NB4 (cell line): ENCODE measurements at places on chromosomes 7 and 10.
A peak's percentile ranks its signal among the peaks of the same experiment; 100 is the strongest.

GRCh38 chr10:62817766-62818425, 1.7 kb upstream of the EGR2 start:
- DNase-seq: peak; percentile 87

- peak; percentile 53 for DNase-seq
Measured at GRCh38 chr7:140981951-140982350, 32.8 kb downstream of the MRPS33 start.

DNA sequence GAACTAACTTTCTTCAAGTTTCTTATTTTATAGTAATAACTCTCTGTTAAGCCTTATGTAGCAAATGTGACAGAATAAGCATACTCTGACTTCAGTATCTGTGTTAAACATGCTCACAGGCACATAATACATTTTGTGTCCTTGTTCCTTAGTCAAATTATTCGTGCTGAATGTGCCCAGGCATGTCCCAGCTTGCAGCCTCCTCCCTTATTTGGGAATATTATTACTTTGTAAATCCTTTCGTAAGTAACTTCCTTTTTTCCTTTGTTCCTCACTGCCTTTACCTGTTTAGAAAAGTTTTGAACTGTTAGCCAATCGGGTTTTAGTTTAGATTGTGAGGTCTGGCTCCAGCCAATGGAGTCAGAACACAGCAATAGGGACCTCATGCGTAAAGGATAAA, 46.9 kb downstream of the GALNT11 start:
- DNase-seq: no peak

GRCh38 chr10:50563906-50564305, 59.9 kb downstream of the SGMS1 start:
- DNase-seq: no peak

- DNase-seq: no peak
Measured at GRCh38 chr10:109727436-109727835, 195.9 kb downstream of the XPNPEP1 start.

DNA sequence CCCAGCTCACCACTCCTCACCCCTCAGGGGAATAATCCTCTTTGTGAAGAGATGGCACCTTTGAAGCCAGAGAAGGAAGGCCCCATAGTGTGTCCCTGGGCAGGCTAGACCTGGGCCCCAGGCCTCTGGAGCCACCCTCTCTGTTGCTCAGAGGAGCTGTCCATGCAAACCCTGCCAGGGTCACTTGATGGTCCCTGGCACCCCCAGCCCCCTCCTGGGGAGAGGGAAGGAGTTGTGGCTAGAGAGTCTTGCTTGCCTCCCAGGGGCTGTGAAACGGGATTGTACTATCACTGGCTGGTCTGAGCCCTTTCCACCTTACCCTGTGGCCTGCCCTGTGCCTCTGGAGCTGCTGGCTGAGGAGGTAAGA, 5.8 kb downstream of the GHRHR start:
- DNase-seq: no peak

- peak; percentile 68 for DNase-seq
Measured at GRCh38 chr7:17298840-17299482, 509 bp downstream of the AHR start.

- DNase-seq: no peak
Measured at GRCh38 chr10:31648966-31649365, 279.7 kb downstream of the ARHGAP12 start.

DNA sequence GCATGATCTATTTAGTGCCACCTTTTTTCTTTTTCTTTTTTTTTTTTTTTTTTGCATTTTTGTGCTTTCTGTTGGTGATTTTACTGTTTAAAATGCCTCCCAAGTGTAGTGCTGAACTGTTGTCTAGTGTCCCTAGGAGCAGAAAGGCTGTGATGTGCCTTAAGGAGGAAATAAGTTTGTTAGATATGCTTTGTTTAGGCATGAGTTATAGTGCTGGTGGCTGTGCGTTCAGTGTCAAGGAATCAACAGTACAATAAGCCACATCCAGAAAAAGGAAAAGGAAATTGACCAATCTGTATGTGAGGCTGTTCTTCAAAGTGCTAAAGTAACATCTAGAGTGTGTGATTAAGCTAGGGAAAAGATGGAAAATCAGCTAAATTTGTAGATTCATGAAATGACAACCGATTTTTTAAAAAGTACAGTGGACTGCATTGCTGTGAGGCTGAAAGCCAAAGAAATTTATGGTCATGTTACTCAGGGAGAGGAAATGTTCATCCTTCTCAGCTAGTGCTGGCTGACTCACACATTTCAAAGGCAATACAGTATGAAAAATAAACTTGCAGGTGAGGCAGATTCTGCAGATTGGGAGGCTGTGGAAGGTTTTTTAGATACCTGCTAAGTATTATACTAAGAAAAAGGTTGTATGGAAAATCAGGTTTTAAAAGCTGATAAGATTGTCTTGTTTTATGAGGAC, 122.7 kb upstream of the ADCY1 start:
- DNase-seq: no peak

GRCh38 chr10:3236644-3237404, 64.2 kb upstream of the PITRM1 start:
- no peak for DNase-seq

GRCh38 chr7:2879354-2879753, 35.2 kb upstream of the GNA12 start:
- DNase-seq: no peak

DNA sequence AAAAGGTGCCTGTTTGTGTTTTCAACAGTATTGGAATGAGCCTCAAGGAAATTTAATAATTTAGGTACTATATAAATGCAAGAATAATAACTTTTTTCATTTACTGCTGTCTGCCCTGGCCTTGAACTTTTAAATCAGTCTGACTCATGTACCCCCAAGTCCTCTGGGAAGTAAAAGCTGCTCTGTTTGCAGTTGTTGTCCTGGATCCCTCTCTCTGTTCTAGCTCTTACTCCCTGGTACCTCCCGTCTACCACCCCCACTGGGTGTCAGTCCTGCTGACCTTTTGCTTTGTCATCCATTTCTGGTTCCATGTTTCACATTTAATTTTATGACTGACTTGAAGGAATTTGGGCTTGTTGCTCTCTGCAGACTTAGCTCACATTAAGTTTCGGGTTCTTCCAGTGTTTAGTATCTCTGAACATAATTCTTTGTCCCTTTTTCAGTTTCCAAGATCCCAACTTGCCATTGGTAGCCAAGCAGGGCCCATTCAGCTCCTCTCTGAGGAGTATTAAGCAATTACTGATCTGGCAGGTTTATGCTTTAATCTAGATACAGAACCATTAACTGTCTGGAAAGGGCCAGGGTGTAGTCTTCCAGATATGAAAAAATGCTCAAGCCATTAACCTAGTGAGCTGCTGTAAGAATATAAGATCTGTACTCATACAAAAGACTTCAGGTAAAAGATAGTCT, 208.7 kb upstream of the FAM3C start:
- no peak for DNase-seq

- DNase-seq: no peak
Measured at GRCh38 chr7:27516421-27516820, 146.3 kb downstream of the HIBADH start.

GRCh38 chr7:138316421-138317043, 143.5 kb upstream of the TRIM24 start:
- DNase-seq: no peak

GRCh38 chr7:159031135-159031701, 113.4 kb downstream of the VIPR2 start:
- DNase-seq: peak; percentile 20

- no peak for DNase-seq
Measured at GRCh38 chr7:67644151-67644550, 647.5 kb downstream of the TYW1 start.

DNA sequence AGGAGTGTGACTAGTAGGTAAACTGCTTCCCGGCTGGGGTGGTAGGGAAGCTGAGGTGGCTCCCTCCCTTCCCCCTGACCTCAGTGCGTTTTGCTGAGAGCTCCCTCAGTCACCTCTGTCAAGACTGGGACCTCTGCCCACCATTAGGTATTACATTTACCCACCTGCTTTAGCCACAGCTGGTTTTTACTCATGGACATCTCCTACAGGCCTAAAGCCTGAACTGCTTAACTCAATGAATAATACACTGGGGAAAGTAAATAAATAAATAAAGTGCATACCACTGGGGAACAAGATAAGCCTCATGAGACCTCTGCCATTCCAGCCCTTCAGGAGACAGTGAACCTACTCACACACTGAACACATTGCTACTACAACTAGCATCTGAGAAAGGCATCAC, 38.9 kb upstream of the CDK13 start:
- DNase-seq: no peak

GRCh38 chr10:34889004-34889869, 74.1 kb upstream of the PARD3 start:
- DNase-seq: no peak

DNA sequence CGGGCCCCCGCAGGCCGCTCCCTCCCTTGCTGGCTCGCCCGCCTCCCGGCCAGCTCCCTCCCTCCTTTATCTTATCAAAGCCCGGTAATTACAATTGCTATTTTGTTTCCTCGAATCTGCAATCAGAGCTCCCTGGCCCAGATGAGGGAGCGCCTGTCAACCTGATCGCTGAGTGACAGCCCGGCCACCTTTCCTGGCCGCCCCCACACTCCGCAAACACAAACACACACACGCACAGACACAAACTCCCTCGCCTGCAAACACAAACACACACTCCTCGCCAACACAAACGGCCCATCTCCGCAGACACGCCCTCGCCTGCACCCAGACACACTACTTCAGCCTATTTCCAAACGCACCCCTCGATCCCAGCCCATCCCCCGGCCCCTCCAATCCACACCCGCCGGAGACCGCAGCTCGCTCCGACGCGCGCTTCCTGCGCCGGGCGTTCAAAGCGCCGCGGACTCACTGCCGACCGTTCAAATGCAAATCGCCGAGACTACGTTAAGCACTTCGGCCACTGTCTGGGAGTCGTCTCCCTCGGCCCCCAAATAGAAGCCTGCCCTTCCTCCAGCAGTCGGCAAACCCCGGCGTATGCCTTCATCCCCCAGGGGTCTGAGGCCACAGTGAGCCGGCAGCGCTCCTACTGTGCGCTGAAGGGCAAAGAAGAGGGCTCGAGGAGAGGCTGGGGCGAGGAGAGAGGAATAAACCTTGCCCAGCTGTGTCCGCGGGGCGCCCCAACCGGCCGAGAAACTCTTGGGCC, 3.0 kb upstream of the FGF8 start:
- DNase-seq: no peak

- no peak for DNase-seq
Measured at GRCh38 chr10:130757821-130758489, 553.6 kb downstream of the TCERG1L start.

GRCh38 chr7:16396766-16397500, 24.4 kb downstream of the CRPPA start:
- no peak for DNase-seq

DNA sequence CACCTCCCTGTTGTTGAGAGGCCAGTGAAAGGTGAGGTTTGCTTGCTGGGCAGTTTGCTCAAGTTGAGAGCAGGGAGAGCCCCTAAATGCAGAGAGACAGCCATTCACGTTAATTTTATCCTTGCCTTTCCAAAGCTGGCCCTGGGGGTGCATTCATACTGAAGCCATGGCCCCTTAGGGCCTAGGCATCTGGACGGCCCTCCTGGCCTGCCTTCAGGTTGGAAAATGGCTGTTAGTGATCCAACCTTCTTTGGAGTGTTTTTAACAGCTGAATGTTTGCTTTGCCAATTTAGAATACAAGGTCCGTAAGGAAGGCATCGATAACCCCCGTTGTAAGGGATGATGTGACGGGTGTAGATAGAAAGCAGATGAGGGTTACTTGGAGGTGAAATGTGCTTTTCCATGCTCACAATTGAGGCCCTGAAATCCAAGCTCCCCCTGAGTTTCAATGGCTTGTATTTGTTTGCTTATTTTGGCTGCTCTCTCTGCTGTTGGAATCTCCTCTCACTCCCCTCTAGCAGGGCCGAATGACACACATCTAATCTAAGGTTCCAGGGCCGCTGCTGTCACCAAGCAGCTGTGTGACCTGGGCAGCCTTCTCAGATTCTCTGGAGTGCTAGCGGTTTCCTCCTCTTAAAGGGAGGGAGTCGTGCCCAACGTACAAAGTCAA, 171.6 kb upstream of the MKI67 start:
- no peak for DNase-seq

DNA sequence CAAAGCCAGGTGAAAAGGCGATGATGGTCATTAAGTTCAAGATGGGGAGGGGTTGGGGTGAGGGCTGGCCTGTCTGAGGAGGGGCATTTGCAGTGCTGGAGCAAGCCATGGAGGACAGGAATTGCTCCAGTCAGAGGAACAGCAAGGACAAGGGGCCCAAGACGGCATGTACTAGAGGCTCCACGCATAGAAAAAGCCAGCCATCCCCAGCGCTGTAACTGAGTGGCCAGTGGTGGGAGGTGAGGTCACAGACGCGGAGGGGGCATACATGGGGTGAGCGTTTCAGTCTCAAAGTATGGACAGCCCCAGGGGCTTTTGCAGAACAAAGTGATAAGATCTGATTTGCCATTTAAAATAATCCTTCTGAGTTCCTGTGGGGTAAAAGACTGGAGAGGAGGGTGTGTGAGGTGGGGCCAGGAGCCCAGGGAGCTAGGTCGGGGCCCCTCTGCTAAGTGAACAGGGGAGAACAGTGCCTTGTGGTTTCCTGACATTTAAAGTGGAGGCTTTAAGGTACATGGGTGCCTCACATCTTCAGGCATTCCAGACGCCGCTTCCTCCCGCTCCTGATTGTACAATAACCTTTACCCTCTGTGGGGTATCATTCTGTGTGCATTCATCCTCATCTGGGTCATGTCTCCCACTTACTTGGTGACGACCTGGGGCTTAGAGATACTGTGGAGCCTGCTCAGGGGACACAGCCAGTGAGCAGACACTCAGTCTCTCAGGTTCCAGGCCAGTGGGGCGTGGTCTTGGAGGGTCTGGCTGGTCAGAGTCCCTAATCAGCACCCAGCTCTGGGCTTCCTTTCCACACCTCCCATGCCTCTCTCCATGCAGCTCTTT, 105.6 kb upstream of the GPR26 start:
- no peak for DNase-seq

GRCh38 chr7:43303740-43304241, 191.3 kb downstream of the HECW1 start:
- DNase-seq: no peak

DNA sequence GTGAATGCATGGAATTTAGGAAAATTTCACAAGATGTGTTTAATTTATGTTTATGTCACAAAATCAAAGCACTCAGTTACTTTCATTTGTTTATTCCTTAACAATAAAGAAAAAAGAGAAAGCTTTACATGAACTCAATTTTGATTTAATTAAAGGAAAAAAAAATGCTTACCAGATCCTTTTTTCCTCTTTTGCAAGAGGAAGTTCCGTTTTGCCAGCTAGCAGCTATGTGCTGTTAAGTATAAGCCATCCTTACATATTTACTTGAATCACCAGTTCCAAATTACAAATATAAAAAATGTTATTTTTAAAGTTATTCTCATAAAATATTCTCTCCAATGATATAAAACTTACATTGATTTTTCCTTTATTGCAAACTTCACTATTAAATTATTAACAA, 12.7 kb downstream of the MRC1 start:
- no peak for DNase-seq
